ENCODE measurements at places on chromosomes 12 and 14. TPM values are rescaled to one million over a fixed set of nuclear protein-coding genes. Genes with fewer than 3 reads are reported as not detected.

GRCh38 chr14:96917442-96917963, 120.3 kb downstream of the VRK1 start:
- H3K27ac ChIP-seq = no peak overlapping the region
- H3K4me1 ChIP-seq = no peaks in the 10 kb centered on the region
- H3K4me3 ChIP-seq = no peak overlapping the region

DNA sequence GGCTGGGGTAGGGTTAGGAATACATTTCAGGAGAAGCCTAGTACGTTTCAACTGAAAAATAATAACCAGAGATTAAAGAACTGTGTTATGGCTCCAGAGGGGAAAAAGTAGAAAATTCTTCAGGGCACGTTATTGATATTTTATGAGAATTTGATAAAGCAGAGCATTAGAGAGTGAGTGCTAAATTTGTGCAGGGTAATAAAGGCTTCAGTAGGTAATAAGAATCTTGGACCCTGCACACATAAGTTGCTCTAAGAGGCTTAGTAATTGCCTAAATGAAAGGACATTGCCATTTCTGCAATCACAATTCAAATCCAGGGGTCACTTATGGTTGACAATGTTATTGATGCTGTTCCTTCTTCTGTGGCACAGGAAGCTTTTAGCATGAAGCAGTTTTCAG, 439.4 kb upstream of the DCN start:
- no peak overlapping the region for H3K27ac ChIP-seq
- peaks cover 5% of the 10 kb centered on the region for H3K4me1 ChIP-seq
- H3K27me3 ChIP-seq = no peaks in the 10 kb centered on the region

- H3K36me3 ChIP-seq = no peaks in the 10 kb centered on the region
- no peak overlapping the region for H3K27ac ChIP-seq
- DNase-seq = peak; percentile 18
- H3K4me3 ChIP-seq = no peak overlapping the region
Observed at GRCh38 chr12:108193917-108194316, 64.8 kb downstream of the WSCD2 start.

- H3K4me3 ChIP-seq = no peak overlapping the region
- H3K36me3 ChIP-seq = no peaks in the 10 kb centered on the region
- H3K27me3 ChIP-seq = no peaks in the 10 kb centered on the region
- no peak for DNase-seq
Observed at GRCh38 chr14:27945512-27945911, 821.1 kb upstream of the FOXG1 start.

- no peaks in the 10 kb centered on the region for H3K4me1 ChIP-seq
- H3K27ac ChIP-seq = no peak overlapping the region
- no peaks in the 10 kb centered on the region for H3K36me3 ChIP-seq
- no peaks in the 10 kb centered on the region for H3K27me3 ChIP-seq
- DNase-seq = no peak
Observed at GRCh38 chr12:114841557-114842251, 157.7 kb upstream of the TBX3 start.

DNA sequence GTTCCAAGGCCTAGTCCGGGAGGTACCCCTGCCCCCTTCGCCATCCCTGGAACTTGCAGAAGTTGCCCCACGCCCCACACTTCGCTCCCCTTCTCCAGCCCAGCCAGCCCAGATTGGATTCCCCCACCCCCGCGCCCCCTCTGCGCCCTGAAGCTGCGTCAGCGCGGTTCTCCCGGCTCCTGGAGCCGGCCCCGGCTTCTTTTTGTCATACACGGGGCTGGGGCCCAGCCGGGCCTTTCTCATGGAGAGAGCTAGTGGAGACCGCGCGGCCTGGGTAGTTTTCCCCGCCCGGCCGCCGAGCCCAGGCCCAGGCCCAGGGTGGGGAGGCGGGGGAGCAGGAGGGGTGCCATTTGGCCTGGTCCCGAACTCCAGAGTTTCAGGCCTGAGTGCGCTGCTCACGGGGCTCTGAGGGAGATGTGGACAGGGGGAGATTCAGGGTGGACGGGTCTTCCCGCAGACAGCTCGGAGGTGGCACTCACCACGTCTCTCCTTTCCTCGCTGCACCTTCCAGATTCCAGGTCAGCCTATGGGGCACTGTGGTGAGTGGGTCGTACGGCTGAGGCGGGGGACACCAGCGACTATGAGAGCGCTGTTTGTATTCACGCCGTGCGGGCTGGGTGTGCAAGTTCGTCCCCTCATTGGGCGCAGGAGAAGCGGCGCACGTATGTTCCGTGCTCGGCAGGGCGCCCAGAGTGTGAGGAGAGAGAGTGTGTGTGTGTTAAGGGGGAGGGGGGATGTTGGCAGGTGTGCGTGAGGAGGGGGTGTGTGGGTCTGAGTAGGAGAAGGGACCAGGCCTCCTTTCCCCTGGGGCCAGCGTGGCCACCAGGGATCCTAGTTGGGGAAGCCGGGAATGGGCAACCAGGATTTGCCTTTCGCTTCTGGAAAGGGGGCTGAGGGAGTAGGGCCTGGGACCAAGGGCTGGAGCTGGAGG, 785 bp upstream of the LHX5 start:
- no peak overlapping the region for H3K4me3 ChIP-seq
- H3K27me3 ChIP-seq = peaks cover 83% of the 10 kb centered on the region

DNA sequence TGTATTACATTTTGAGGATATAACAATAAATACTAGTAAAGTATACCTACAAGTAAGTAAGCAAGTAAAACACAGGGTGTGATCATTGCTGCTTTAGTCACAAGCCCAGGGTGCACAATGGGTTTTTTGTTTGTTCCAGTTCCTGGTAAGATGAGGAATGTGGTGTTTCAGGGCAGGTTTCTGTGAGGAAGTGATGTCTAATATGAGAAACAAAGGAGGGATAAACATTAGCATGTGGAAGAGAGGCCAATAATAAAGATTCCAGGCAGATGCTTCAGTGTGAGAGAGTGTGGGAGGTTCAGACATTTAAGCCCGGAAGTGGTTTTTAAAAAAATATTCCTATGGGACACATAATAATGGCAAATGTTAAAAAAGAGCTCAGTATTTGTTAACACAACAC, 808.1 kb upstream of the USP15 start:
- no peaks in the 10 kb centered on the region for H3K4me1 ChIP-seq
- no peaks in the 10 kb centered on the region for H3K27me3 ChIP-seq
- H3K27ac ChIP-seq = no peak overlapping the region
- no peak overlapping the region for H3K4me3 ChIP-seq
- no peaks in the 10 kb centered on the region for H3K36me3 ChIP-seq
- no peak for DNase-seq

RNU4-1 gene
- total RNA-seq = 1,910 TPM

DNA sequence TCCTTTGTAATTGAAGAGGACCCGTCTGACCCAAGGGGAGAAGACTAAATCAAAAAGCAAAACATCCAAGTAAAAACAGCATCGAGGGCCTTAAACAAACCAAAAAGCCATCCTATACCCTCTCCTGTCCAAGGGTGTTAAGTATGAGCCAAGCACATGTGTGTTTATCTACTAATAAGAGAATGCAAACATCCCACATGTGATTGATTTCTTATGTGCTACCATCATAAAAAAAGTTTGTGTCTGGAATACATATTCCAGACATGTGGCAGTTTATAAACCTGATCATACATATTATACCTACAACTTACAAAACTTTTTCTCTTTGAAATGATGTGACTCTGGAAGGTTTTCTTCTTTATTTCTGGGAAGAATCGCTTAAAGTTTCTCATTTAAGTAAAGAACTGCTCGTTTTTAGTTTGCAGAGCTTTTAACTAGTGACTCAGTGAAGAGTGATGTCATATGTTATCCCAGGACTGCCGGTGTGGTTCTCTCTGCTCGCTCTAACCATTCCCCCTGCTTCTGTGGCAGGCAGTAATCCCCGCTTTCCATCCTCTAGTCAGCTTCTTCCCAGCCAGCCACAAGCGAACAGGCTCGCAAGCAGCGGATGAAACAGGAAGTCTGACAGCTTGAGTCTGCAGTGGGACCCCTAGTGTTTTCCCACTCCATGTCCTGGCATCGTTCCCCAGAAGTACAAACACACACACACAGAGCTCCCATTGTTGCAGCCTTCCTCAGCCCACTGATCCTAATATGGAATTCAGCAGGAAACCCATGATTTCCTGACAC, 431 bp upstream of the RHOJ start:
- H3K4me3 ChIP-seq = no peak overlapping the region
- no peak overlapping the region for H3K27ac ChIP-seq
- H3K36me3 ChIP-seq = no peaks in the 10 kb centered on the region
- no peak for DNase-seq
- no peaks in the 10 kb centered on the region for H3K4me1 ChIP-seq

All from activated CD4-positive, alpha-beta memory T cell treated with anti-CD3 and anti-CD28 coated beads, Interleukin-2, amount 10 ng/mL, durations not matched to agents 7 days and 5 days (primary cell).